Sigmoid colon (tissue), 7 donors: ENCODE measurements at places on chromosomes 1 and 21. TPM values are rescaled to one million over a fixed set of nuclear protein-coding genes. Genes with fewer than 3 reads are reported as not detected.

EGLN1 gene
- 51.7 TPM for total RNA-seq

GRIK1 gene
- total RNA-seq, result 0.49 TPM

DNA sequence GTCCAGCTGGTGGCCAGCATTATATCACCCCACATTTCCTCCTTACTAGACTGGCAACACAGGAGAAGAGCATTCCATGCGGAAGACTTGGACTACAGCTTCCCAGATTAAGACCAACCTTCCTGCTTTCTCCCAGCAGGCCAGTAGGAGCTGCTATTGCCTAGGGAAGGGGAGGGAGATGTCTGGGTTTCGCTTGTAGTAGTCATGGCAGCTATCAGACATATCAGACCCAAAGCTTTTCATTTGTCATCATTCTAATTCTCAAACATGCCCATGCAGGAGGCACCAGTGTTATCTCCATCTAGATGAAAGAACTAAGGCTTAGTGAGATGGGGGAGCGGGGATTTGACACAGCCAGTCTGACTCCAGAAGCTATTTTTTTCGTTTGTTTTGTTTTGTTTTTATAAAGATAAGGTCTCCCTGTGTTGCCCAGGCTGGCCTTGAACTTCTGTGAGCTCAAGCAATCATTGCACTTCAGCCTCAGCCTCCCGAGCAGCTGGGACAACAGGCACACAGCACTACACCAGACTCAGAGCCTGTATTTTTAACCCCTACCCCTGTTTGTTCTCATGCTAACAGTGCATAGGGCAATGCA is 4.5 kb downstream of the PLA2G2A start:
- H3K27ac ChIP-seq, result no peak overlapping the region
- no peaks in the 10 kb centered on the region for H3K27me3 ChIP-seq
- no peak for DNase-seq
- no peaks in the 10 kb centered on the region for H3K36me3 ChIP-seq

DNA sequence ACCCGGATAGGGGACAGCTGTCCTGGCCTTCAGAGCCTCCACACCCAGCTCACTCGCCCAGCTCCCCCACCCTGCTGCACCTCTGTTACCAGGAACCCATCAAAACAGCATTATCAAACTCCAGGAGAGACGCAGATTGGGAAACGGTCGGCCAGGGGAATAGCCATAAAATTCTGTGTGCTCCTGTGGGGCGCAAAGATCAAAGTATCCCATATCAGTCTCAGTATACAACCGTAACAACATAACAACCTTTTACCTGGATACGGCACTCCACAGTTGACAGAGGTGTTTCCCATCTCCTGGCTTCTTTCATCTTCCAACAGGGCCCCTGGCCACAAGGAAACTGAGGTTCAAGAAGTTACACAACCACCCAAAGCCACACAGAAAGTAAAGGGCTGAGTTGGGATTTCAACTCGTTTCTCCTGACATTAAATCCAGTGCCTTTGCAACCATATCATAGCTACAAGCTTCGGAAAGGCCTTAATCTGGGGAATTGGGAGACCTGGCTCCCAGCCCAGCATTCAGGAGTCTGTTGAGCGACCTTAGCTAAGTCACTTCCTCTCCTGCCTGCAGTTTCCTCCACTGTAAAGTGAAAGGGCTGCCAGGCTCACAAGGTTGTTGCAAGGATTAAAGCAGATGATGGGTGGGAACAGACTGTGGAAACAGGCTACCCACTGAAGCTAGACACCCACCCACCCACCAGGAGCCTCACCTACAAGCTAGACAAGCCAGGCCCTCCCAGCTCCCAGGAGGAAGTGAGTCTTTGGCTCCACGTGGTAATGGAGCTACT is 8.1 kb upstream of the EPHB2 start:
- H3K4me1 ChIP-seq, result no peaks in the 10 kb centered on the region
- no peaks in the 10 kb centered on the region for H3K27me3 ChIP-seq
- no peak overlapping the region for H3K27ac ChIP-seq
- no peak for DNase-seq
- no peaks in the 10 kb centered on the region for H3K36me3 ChIP-seq
- no peak overlapping the region for H3K4me3 ChIP-seq

- no peak for DNase-seq
- H3K36me3 ChIP-seq, result peaks cover 51% of the 10 kb centered on the region
- H3K27me3 ChIP-seq, result no peaks in the 10 kb centered on the region
- H3K4me1 ChIP-seq, result peaks cover 8% of the 10 kb centered on the region
These were observed 12.4 kb upstream of the SHISA4 start for GRCh38 chr1:201876148-201876818.
